A549 treated with Hydrocortisone at 1 μM for 4 hours (cell line): ENCODE measurements at places on chromosomes 6 and 20. TPM values are rescaled to one million over a fixed set of nuclear protein-coding genes. Genes with fewer than 3 reads are reported as not detected.

The UBE2C gene
- 205 to 246 TPM (median 237 TPM) in 5 replicates for total RNA-seq

The BPIFB2 gene
- not detected in 5 replicates for total RNA-seq

The SLC4A11 gene
- 9.2 to 15.1 TPM (median 13.6 TPM) in 5 replicates for total RNA-seq

The MLIP gene
- total RNA-seq = not detected in 5 replicates

The PARD6B gene
- 2.7 to 3.9 TPM (median 3.4 TPM) in 5 replicates for total RNA-seq

The PLA2G7 gene
- 0.06 TPM in 1 of 5 replicates, not detected in the others for total RNA-seq

The GLP1R gene
- total RNA-seq = not detected in 5 replicates

The FBXL4 gene
- total RNA-seq = 4.5 to 7.1 TPM (median 5.8 TPM) in 5 replicates

The IMPG1 gene
- total RNA-seq = not detected in 5 replicates

The ISM1 gene
- total RNA-seq = 0.09 to 0.24 TPM (median 0.17 TPM) in 5 replicates

The SALL4 gene
- total RNA-seq = 1.0 to 2.0 TPM (median 1.5 TPM) in 5 replicates

The SLC52A3 gene
- total RNA-seq = 0.37 to 0.67 TPM (median 0.52 TPM) in 5 replicates

The KHDC1L gene
- 0.24 to 0.75 TPM (median 0.35 TPM) in 3 of 5 replicates, not detected in the others for total RNA-seq

The RIPOR3 gene
- not detected in 5 replicates for total RNA-seq

The DOK5 gene
- total RNA-seq = 0.06 TPM in 1 of 5 replicates, not detected in the others

The NOX3 gene
- total RNA-seq = not detected in 5 replicates

The UST gene
- total RNA-seq = 3.0 to 5.0 TPM (median 4.5 TPM) in 5 replicates

The SNAP25 gene
- total RNA-seq = 13.5 to 19.1 TPM (median 17.8 TPM) in 5 replicates

The KCNK16 gene
- total RNA-seq = not detected in 5 replicates
